ENCODE measurements at places on chromosomes 16 and 17.

DNA sequence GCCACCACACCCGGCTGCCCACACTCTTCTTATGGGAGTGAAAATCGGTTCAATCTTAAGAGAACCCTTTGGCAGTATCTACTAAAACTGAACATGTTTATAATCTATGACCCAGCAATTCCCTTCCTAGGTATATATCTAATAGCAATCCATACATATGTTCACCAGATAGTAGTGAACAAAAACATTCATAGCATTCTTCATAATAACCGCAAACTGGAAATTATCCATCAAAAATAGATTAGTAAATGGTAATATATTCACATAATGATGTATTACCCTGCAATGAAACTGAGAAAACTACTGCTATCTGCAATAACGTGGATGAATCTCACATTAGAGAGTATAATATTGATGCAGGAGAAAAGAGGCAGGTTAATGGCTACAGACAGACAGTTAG is 23.1 kb downstream of the COPRS start:
- DNase-seq, result no peak

DNA sequence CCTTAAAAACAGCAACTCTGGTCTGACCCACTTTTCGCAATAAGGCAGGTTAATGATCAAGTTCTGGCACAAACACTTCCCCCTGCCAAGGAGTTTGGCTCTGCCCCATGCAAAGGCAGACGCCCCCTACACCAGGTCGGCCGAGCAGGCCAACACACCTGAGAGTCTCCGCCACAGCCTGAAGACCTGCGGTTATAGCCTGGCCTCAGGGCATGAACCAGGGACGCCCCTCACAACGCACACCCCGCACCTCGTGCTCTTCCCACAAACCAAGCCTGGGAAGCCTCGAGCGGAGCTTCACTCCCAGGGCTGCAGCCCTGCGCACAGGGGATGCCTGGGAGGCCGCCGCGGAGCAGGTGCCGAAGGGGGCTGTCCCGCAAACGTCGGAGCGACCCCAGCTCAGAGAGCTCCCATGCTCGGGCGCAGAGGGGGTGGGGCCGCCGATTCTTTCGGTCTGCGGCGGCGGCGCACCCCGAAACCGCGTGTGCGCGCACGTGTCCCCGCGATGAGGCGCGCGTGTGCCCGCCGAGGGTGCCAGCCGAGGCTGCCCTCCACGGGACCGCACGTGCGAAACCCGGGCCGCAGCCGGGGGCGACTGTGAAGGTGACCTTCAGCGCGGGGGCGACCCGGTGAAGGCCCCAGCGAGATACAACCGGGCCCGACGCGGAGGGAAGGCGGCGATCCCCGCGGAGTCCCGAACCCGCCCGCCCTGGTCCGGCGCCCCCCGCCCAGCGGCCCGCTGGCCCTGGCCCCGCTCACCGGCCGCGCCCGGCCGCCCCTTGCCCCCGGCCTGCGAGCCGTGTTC is 559 bp downstream of the CLUH start:
- peak; percentile 21 for DNase-seq

DNA sequence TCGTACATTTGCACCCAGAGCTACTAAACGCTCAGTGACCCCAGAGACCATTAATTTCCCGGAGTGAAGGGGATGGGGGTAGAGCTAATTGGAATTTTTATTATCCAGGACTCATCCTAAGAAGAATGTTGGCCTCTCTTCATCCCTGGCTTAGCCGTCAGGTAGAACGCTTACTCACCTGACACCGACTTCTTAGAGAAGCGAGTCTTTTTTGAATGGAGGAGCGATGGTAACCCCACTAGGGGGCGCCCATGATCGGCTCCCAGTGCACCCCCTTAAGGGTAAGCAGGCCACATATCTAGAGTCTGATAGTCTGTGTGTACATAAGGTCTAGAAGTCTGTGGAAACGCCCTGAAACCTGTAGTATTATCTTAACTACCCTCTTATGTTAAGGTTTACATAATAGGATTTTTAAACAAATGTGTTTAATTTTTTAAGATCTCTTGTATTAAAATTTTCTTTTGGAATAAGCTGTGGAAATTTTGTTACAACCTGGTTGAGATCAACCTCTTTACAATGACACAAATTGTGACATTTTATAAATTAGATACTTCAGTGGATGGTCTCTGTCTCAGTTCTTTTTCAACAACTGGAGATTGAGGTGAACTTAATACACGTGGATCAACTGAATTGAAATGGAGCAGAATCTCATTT is 229.8 kb downstream of the CPPED1 start:
- peak; percentile 65 for DNase-seq

GRCh38 chr17:63498626-63499195 is 21.9 kb downstream of the ACE start:
- DNase-seq, result no peak

- DNase-seq, result no peak
Measured at GRCh38 chr16:76943921-76944320, 247.1 kb upstream of the MON1B start.

DNA sequence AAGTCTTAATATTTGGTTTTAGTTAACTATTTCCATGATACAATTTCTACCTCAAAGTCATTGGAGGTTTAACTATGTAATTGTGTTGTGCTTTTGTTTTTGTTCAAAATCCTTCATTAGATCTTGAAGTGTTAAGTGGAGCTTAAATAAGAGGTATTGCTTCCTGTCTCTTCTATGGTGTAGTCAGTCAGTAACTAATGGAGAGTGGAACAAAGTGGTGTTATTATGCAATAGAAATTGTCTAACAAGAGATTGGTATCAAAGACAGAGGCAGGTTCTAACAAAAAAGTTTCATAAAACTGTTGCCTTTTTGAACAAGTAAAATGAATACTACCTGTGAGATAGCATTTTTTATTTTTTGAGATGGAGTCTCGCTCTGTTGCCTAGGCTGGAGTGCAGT is 45.2 kb downstream of the GRB7 start:
- DNase-seq, result no peak
